Activated CD8-positive, alpha-beta memory T cell treated with anti-CD3 and anti-CD28 coated beads, Interleukin-2, amount 10 ng/mL, durations not matched to agents 7 days and 5 days (primary cell): ENCODE measurements at places on chromosomes 7 and 10. TPM values are rescaled to one million over a fixed set of nuclear protein-coding genes. Genes with fewer than 3 reads are reported as not detected.

Gene ASIC3
- 5.3 TPM for total RNA-seq

Gene ACTL6B
- not detected for total RNA-seq

Gene RPEL1
- not detected for total RNA-seq

Gene ANKRD61
- total RNA-seq = 0.38 TPM

Gene VWDE
- 4.6 TPM for total RNA-seq

Gene LRRC4
- not detected for total RNA-seq

Gene UPK3BL2
- 11.6 TPM for total RNA-seq

Gene HOXA13
- total RNA-seq = not detected

Gene SNX8
- total RNA-seq = 25.0 TPM

Gene SPDYE9
- total RNA-seq = not detected

Gene TSPAN12
- total RNA-seq = not detected

Gene COBL
- total RNA-seq = not detected

Gene RET
- total RNA-seq = 0.45 TPM

Gene ADCYAP1R1
- not detected for total RNA-seq
